ENCODE measurements at places on chromosomes 11 and 22.

- DNase-seq = peak; percentile 66
Measured at GRCh38 chr11:45964911-45965389, 42.5 kb downstream of the LARGE2 start.

GRCh38 chr11:34909415-34909814, 6.8 kb downstream of the APIP start:
- no peak for DNase-seq

DNA sequence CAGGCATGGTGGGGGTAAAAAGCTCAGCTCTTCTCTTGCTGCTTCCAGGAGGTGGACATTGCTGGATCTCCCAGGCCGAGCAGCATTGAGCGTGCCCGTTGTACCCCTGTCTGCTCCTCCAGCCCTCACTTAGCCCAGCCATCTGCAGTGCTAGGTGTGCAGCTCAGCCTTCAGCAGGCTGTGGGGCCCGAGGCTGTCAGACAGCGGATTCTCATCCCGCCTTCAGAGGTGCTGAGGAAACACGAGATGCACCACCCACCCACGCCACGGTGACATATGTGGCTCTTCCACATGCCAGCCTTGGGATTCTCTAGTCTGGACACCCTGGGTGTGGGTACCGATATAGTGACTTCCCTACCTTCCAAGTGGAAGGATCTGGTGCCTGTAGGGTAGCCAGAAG, 48.9 kb upstream of the NECTIN1 start:
- DNase-seq = no peak

GRCh38 chr11:104001561-104002056, 34.8 kb upstream of the DDI1 start:
- DNase-seq = no peak

DNA sequence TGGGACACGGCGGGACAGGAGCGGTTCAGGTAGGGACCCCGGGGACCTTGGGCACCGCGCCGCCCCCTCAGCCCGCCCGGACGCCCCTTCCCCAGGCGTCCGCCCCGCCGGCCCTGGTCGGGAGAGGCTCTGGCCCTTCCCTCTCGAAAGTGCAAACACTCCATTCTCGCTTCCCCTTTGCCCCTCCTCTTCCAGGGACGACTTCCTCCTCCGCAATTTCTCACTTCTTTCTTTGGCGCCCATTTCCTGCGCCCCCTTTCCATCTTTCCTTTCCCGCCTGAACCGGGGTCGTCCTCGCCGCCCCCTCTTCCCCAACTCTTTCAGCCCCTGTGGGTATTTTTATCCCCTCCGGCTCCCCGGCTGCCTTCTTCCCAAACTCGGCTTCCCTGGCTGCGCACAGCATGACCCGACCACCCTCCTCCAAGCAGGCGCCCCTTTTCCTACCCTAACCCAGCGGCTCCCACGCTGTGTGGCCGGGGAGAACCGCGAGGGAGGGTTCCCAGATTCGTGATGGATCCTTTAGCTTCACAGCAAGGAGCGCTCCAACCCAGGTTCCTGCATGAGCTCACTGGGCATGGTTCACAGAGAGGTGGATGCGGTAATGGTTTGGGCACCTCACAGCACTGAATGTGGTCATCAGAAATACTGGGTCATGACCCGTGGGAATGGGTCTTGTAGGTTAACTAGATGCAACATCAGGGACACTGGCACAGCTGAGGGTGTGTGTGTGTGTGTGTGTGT, 689 bp downstream of the RAB39A start:
- DNase-seq = peak; percentile 10

DNA sequence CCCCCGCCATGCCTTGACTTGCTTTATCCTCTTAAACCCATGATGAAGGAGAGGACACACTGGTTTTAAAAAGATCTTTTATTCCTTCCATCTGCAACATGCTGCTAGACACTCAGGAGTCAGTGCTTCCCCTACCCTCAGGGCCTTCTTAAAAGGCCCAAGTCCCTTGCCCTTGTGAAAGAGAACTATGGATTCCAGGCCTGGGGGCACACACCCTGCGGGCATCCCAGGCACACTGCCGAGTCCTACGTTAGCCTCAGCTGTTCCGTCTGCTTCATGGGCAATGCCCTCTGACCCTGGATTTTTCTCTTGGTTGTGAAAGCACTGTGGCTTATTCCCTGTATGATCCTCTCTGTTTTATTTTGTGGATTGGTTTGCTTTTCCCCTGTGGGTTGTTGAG, 35.1 kb upstream of the RAB1B start:
- DNase-seq = no peak

- no peak for DNase-seq
Measured at GRCh38 chr11:74735365-74735928, 4.2 kb upstream of the CHRDL2 start.

DNA sequence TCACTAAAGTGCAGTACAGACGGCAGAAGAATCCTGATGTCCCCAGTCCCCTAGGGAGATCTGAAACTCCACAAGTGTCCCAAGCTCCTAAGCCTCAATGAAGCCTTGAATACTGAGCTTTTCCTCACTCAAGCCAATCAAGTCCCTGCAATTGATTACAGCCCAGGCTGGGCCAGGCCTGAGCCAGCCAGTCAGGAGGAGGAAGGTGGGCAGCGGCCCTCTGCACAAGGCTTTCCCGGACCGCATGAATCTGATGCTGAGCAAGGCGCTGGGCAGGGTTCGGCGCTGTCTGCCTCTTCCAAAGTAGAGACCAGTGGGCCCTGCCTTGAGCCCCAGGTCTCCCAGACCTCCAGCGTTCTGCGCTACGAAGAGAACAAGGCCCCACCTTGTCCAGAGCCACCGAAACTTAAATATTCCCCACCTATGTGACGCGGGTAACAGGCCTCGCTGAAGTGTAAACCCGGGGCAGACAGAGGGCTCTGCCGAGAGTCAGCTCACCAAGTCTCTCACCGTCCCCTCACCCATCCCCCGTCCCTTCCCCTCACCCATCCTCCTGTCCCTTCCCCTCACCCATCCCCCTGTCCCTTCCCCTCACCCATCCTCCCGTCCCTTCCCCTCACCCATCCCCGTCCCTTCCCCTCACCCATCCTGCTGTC, 63.2 kb downstream of the SCUBE1 start:
- no peak for DNase-seq

GRCh38 chr22:17140826-17141766, 18.0 kb downstream of the HDHD5 start:
- no peak for DNase-seq

DNA sequence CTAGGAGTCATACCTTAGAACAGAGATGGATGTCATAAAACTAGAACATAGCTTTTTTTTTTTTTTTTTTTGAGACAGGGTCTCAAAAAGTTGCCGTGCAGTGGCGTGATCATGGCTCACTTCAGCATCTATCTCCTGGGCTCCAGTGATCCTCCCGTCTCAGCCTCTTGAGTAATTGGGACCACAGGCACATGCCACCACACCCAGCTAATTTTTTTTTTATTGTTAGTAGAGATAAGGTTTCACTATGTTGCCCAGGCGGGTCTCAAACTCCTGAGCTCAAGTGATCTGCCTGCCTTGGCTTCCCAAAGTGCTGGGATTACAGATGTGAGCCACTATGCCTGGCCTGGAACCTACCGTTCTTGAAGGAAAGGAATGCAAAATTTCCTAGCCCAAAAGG, 8.8 kb upstream of the CEP295 start:
- DNase-seq = no peak

DNA sequence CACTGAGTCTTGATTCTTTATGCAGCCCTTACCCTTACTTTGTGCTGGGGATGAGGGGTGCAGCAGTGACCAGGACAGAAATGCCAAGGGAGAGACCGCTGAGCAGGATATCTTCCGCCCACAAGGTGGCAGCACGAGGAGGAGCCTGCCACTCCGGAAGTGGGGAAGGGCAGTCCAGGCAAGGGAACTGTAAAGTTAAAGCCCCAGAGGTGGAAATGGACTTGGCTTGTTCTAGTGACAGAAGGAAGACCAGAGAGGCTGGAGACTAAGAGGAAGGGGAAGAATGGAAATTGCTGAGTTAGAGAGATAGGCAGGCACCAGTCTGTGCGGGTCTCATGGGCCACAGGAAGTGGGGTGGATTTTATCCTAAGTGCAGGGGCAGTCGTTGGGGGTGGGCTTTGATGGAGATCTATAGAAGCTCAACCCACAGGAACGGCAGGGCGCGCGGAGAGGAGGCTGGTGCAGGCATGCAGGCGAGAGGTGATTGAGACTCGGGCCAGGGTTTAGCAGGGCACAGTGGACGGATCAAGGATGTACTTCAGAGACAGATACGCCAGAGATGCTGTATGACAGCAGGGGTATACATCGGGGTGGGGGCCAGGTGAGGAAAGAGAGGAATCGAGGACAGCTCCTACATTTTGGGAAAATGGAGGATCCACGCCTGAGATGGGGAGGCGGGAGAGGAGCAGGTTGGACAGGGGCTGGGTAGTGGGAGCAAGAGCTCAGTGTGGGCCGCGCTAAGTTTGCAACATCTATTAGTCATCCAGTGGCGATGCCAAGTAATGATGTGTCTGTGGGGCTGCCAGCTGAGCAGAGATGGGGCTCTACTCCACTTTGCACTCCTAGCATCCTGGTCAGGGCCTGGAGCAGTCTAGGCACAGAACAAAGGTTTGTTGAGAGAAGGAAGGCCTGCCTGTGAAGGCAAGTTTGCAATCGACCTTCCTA, 3.3 kb upstream of the GRK2 start:
- DNase-seq = peak; percentile 84

DNA sequence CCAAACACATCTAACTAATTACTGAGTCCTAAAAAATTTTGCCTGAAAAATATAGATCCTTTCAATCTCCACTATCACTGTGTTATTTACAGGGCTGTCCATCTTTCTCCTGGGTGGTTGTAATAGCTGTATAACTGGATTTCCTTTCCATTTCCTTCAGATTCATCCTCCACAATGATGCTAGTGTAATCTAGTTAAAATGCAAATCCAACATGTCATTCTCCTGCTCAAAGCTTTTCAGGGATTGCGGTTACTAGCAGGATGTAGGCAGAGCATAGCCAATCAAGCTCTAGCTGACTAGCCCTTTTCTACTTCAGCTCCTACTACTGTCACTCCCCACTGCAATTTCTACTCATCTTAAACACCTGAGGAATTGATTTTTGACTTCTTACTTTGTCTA, 283.0 kb downstream of the RAB38 start:
- no peak for DNase-seq

GRCh38 chr22:47106806-47107205, 344.4 kb downstream of the TBC1D22A start:
- DNase-seq = no peak

DNA sequence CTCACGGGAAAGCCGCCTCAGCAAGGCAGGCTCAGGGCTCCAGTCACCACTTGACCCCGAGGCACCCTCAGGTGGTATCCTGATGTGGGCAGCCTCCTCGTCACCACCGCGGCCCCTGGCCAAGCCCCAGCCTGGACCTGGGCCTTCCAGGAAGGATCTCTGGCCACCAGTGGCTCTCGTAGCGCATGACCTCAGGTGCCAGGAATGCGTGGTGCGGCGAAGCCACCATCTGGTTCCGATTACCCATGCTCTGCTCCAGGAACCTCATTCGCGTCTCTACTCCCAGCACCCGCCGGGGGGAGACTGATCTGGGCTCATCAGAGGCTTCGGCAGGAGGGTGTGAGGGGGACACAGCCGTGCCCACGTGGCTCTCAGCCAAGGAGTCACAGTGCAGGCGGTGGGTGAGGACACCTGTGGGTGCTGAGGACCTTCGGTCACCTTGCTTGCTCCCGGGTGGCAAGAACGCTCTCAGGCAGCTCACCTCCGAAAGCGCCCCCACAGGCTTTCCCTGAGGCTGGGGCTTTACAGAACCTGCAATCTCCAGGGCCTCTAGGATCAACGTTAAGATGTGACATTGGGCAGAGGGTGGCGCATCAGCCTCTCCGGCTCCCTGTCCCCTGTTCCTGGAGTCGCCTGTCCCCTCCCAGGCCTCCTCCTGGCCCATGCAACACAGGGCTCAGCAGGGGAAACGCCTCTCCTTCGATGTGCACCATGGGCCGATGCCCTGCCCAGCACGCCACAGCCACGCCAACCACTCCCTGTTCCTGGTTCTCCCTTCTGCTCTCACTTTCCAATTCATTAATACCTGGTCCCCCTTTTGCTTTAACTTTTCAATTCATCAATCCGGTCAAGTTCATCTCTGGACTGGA, 39.0 kb downstream of the TBX1 start:
- no peak for DNase-seq

DNA sequence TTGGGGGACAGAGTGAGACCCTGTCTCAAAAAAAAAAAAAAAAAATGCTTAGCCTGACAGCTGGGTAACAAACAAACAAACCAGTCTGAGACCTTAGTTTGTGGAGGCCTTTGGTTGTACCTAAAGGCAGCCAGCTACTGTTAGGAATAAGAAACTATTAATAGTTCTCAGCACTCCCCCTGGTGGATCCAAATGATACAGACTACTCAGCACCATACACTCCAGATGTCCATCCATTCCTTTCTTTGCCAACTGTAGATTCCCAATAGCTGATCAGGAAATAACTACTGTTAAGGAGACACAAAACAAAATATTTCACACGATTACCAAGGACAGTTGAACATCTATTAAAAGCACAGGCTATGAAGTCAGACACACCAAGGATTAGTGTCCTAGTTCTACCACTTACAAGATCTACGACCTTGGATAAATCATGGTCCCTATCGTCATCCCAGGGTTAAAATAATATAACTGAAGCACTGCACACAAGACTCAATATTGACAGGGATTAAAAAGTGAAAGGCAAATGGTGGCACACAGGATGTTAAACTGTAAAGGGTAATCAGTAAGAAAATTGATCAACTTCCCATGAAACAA, 17.2 kb downstream of the CLDN25 start:
- peak; percentile 31 for DNase-seq

GRCh38 chr11:469684-470560, 19.8 kb downstream of the PTDSS2 start:
- DNase-seq = no peak

- no peak for DNase-seq
Measured at GRCh38 chr11:114819028-114819427, 140.7 kb downstream of the NXPE2 start.

DNA sequence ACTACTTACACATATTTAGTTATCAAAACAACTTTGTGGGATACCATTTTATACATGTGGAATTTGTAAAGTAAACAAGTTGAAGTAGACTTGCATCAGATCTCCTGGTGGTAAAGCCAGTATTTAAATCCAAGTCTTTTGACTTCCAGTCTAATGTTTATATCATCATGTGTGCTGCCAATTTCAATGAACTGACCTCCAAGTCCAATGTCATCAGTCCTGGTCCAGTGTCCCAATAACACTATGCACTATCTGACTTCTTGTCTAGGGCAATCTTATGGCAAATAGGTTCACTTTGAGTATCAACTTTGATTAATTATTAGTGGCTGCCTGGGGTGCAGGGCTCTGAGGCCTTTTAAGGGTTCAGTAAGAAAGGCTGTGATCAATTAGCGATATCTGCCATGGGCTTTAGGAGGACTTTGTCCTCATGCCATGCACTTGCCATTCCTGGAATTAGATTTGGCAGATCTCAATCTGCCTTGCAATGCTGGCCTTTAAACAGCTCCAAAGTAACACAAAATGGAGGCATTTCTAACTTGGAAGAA, 9.6 kb upstream of the PTS start:
- no peak for DNase-seq

DNA sequence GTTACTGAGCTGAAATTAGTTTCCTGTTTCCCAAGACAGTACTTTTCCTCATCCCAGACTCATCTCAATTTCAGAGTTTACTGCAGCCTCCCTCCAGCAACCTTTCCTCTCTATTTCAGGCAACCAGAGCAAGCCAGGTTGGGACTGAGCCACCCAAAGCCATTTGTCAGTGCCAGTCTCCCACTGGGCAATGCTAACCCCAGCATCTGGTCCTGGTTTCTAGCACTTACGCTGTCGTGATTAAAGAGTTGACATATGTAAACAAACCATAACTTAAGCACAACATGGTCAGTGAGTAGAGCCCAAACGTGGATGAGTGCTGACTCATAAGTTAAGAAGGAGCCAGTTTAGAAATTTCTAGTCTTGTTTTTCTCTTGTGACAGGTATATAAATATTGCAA, 119.6 kb upstream of the BLID start:
- DNase-seq = no peak

GRCh38 chr11:66595245-66595904, 2.4 kb downstream of the CCS start:
- peak; percentile 30 for DNase-seq
